Esophagus squamous epithelium (tissue), 5 donors: ENCODE measurements at places on chromosomes 12 and 14.

GRCh38 chr12:54859502-54859901, 5.2 kb downstream of the MUCL1 start:
- DNase-seq: no peak

- no peak for DNase-seq
Observed at GRCh38 chr12:86249851-86250250, 6.3 kb downstream of the MGAT4C start.

GRCh38 chr14:80393766-80394165, 182.5 kb upstream of the DIO2 start:
- no peak for DNase-seq

- no peak for DNase-seq
Observed at GRCh38 chr14:89858089-89858488, 96.4 kb downstream of the EFCAB11 start.

GRCh38 chr12:124379938-124380754, 85.3 kb downstream of the RFLNA start:
- no peak for DNase-seq

GRCh38 chr12:77882709-77883108, 52.0 kb downstream of the NAV3 start:
- no peak for DNase-seq

GRCh38 chr12:131357920-131358319, 353.0 kb upstream of the SFSWAP start:
- DNase-seq: no peak

GRCh38 chr12:68450947-68451260, 118.7 kb upstream of the MDM1 start:
- no peak for DNase-seq

- no peak for DNase-seq
Observed at GRCh38 chr12:122844366-122844971, 9.2 kb downstream of the HIP1R start.

GRCh38 chr12:15689751-15690191, 99.4 kb downstream of the EPS8 start:
- DNase-seq: no peak

DNA sequence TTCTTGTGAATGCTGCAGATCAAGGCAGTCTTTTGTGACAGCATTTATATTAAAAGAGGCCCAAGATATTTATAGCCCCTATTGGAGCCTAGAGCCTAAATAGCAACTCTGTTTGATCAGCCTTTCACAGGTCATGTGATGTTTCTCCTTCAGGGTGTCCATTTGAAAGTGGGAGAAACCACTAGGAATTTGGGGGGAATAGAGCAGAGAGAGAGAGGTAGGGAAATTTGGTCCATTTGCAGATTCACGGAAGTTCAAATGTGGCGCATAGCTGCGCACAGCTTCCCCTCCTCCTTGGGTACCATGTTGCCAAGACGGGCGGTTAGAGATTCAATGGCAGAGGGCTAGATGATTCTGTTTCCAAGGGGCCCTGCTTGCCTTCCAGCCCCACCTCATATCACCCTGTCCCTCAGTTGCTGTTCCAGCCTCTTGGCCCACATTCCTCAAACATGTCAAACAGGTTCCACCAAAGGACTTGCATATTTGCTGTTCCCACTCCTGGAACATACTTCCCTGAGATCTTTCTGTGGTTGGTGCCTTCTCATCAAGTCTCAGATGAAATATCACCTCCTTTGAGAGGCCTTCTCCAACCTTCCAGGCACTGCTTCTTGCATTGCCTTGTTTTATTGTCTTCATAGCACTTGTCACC, 220.8 kb downstream of the CHST11 start:
- no peak for DNase-seq

- DNase-seq: no peak
Observed at GRCh38 chr12:83015390-83016217, 328.9 kb downstream of the TMTC2 start.

DNA sequence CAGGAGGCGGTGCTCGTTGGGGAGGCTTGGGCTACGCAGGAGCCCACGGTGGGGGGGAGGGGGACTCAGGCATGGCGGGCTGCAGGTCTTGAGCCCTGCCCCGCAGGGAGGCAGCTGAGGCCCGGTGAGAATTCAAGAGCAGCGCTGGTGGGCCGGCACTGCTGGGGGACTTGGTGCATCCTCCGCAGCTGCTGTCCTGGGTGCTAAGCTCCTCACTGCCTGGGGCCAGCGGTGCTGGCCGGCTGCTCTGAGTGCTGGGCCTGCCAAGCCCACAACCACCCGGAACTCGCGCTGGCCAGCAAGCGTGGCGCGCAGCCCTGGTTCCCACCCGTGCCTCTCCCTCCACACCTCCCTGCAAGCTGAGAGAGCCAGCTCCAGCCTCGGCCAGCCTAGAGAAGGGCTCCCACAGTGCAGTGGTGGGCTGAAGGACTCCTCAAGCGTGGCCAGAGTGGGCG, 3.2 kb downstream of the METTL25 start:
- DNase-seq: no peak

DNA sequence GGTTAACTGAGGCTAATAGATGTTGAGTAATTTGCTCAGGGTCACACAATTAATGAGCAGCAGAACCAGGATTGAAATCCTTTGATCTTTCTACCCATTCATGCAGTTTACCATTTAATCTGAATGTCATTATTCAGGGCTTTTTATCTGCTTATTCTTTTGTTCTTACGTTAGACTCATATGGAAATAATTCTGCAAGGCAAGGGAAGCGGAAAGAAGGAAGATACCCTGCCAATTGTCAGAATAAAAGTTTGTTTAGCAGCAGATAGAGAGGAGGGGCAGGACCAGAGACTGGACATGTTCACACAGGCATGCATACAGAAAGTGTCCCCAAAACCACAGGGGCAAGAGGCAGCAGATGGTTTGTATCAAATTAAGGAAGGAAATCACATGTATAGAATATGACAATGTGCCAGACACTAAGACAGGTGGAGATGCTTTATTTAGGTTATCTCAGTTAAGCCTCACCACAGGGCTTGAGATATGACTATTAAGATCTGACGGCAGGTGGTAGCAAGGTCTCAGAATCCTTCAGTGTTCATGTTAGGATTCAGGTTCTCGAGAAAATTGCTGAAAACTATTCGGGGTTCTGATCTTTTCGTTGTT, 29.8 kb downstream of the BRMS1L start:
- no peak for DNase-seq
